Brain (organoid and tissue), 16 donors: ENCODE measurements at places on chromosomes 13 and 19. TPM values are rescaled to one million over a fixed set of nuclear protein-coding genes. Genes with fewer than 3 reads are reported as not detected.
A peak's percentile ranks its signal among the peaks of the same experiment; 100 is the strongest.

The ZNF225 gene
- polyA plus RNA-seq = 1.6 TPM

The TPTE2 gene
- not detected for polyA plus RNA-seq

The APBA3 gene
- polyA plus RNA-seq = 36.8 TPM

The ACP5 gene
- polyA plus RNA-seq = 12.8 TPM

The FFAR1 gene
- polyA plus RNA-seq = not detected

The KLHL1 gene
- polyA plus RNA-seq = 0.12 TPM

The SIAH3 gene
- polyA plus RNA-seq = 0.39 TPM

The LGALS14 gene
- not detected for polyA plus RNA-seq

The PSG4 gene
- polyA plus RNA-seq = not detected

The ZNF460 gene
- 1.1 TPM for polyA plus RNA-seq

The RXFP2 gene
- not detected for polyA plus RNA-seq

The A1BG gene
- polyA plus RNA-seq = 27.1 TPM

GRCh38 chr13:98099627-98100026 is 43.3 kb upstream of the FARP1 start:
- no peak for DNase-seq

DNA sequence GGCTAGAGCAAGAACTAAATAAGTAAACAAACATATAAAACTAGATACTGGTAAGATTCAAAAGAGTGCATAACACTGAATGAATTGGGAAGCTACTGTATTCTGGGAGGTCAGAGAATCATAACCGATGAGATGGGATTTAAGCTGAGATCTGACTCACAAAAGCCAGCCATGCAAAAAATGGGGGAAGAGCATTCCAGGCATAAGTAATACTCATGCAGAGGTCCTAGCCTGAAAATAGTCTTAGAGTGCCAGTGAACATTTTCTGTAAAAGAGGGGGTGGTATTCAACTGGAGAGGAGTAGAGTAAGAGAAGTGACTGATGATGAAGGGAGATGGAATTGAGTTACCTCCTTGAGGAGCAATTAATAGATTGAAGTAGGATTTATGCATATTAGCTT is 872.0 kb upstream of the GPC6 start:
- DNase-seq = no peak

DNA sequence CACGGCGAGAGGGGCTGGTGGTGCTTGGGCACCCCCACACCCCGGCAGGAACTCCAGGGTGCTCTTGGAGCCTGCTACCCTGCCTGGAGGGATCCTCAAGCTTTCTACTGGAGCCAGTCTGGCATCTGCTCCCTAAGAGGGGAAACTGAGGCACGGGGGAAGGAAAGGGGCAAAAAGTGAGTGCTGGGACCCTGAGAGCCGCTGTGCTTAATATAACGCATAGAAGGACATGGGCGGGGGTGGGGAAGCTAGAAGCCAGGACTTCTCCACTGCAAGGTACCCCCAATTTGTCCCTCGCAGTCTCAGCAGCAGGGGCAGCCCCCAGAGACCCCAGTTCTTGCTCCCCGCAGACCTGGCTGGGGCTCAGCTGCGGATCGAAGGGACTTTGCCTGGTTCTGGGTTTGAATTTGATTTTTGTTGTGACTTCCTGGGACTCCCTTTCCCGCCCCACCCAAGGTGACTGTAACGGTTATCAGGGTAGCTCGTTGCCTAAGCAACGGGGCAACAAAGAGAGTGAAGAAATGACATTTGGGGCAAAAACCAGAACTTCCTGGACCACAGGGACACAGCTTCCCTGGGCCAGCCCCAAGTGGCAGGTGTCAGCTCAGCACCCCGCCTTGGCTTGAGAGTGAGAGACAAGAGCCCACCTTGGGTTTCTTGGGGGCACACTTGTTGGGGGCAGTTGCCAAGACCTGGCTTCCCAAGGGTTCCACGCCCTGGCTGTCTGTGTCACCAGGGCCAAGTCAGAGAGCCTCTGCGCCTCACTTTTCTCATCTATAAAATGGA is 638 bp downstream of the ADGRE5 start:
- DNase-seq = no peak

- DNase-seq = no peak
These were observed 70.1 kb downstream of the MLLT1 start for GRCh38 chr19:6209680-6210079.

DNA sequence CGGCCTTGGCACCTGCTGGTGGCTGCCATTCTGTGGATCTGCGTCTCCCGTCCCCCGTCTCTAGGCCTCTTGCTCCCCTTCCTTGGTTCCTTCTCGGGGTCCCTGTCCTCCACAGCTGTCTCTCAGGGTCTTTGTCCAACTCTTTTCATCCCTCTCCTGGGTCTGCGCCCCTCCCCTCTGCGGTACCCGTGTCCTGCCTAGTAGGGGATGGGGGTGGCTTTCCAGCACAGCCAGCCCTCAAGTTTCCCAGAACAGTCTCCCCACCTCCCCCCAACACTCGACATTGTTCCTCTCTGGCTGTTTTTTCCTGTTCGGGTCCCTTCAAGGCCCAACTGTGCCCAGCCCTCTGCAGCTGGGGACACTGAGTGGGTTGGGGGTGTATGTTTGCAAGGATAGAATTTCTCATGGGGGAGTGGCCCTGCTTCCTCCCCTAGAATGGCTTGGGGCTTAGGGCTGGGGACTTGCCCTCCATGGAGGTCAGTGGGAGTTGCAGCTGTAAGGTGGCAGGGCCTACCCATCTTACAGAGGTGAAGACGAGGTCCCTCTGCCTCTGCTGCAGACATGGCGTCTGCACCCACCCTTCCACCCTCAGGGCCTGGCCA is 762 bp upstream of the ADM5 start:
- no peak for DNase-seq

DNA sequence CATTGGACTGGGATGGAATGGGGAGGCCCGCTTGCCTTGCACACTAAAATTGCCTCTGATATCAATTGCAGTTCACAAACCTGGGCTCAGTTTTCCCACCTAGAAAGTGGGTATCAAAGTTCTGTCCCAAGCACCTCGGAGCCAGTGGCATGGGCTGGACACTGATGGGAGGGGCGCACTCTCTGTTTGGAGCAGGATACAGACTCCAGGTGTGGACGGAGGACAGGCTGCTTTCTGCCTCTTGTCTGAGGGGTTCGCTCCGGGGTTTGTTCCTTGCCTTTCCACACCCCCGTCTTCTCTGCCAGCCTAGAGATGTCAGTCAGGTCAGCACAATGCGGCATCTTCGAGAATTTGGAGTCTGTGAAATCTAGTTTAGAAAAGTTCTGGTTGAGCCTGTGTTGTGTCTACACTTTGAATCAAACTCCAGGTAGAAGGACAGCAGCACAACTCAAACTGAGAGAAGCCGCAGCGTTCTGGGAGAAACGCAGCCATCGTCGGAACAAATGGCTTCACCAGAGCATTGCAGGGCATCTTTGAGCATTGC is 141.9 kb downstream of the TEX29 start:
- DNase-seq = no peak

DNA sequence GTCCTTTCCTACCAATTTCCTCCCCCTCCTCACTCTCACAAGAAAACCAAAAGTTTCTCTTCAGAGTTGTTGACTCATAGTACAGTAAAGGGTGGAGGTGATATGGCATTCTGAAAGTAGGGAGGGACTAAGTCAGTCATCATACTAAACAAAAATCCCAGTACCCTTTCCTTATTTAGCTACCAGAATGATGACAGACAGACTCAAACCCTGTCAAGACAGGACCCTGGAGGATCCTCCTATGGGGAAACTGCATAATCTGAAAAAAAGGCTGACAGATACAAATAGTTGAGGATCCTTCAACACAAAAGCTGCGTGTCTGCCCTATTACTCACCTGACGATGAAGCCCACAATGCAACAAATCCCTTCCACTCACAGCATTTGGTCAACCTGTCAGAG is 55.5 kb downstream of the CYSLTR2 start:
- no peak for DNase-seq

DNA sequence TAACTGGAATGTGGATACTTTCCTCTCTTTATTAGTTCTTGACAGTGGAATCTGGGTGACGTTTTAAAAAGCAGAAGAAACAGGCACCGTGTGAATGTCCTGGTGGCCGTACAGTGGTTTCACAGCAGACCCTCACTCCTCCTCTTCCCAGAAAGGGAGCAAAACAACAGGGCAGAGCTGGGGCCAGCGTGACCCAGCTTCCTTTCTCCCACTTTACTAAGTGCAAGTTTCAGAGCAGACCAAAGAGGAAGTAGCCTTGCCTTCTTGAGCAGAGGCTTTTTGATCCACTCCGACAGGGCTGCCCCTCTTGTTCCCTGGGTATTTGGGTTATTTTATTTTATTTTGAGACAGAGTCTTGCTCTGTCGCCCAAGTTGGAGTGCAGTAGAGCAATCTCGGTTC is 19.6 kb upstream of the C19orf33 start:
- DNase-seq = no peak

DNA sequence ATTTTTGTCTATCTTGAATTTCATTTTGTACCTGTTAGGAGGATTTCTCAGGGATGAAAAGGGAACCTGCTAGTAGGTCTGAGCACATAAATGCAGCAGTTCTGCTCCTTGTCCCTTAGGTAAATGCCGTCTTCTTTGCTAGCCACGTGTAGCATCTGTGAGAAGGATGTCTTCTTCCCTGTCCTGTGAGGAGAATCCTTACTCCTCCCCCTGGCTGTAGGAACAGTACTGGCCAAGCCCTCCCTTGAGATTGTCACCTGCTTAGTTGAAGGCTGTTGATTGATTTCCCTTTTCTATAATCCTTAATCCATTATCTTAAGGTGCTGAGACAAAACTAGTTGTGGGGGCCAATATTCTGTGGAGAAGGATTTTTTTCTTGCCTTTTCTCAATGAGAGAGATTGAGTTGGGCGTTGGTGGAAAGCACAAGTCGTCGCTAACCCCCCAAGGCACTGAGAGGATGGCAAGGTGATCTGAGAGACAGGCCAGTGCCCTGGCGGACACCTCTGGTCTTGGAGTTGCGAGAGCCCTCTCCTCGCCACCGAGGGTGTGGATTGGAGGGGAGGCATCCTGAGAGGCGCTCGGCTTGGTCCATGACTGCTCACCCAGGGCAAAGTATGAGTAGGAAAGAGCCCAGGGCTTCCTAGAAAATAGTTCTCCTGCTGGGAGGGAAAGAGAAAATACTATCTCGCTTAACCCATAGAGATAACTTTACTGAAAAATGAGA is 216.7 kb downstream of the ATP8A2 start:
- no peak for DNase-seq

GRCh38 chr19:5644037-5644436 is 21.2 kb downstream of the SAFB start:
- DNase-seq = no peak

- DNase-seq = no peak
These were observed 2.2 kb upstream of the CERS1 start for GRCh38 chr19:18898081-18898606.

DNA sequence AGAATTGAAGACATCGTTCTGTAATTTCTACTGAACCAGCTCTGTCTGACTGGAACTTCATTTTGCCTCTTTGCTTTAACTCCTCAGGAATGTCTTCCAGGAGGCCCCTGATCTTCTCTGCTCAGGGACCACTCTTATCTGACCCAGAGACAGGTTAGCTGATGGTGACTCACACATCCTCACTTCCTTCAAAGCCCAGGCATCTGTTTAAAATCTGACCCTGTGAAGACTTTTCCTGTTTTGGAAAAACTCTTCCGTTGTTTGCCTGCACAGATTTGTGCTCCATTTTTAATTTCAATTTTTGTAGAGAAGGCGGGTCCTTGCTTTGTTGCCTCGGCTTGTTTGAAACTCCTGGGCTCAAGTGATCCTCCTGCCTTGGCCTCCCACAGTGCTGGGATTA is 1.6 kb downstream of the ARL11 start:
- DNase-seq = no peak

DNA sequence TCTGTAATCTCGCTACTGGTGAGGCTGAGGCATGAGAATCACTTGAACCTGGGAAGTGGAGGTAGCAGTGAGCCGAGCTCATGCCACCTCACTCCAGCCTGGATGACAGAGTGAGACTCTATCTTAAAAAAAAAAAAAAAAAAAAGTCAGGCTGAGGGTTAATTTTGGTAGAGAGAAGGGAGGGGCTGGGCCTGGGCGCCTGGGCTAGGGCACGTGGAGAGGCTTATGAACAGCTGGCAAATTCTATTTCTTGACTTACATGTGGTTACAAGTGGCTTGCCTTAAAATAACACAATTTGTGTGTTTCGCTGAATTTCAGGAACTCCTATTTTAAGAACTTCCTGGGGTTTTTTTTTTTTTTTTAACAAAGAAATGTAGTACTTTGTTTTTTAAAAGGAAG is 47.6 kb upstream of the MAP3K10 start:
- DNase-seq = peak; percentile 66

DNA sequence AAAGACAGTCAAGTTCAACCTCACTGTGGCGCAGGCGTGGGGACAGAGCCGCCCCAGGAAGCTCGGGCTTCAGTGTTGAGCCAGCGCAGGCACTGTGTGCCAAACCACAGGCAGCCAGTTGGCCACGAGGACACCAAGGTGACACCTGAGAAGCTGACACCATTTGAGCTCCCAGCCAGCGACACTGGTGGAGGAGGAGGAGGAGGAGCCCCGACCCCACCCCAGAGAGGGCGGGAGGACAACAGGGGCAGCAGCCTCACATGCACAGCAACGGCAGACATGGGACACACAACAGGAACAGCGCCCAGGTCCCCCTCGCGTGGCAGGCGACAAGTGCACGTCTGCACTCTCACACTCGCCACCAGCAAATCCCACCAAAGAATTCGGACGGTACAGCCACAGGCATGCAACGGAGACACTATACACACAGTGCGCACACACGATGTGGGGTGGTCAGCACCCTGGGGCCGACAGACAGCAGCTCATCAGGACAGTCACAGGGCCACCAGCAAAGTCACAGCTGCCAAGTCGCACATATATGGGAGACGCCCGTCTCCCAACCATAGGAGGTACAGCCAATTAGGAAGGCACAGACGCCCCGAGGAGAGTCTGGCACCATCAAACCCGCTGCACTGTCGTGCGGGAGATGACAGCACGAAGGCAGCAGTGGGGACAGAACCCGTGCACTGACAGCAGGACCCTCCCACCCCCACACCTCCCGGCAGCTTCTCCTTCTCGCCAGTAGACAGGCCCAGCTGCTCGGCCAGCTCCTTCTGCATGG is 3.4 kb downstream of the EIF3G start:
- DNase-seq = no peak
